Suprapubic skin (tissue), 4 donors: ENCODE measurements at places on chromosomes 7 and 10. TPM values are rescaled to one million over a fixed set of nuclear protein-coding genes. Genes with fewer than 3 reads are reported as not detected.

GRCh38 chr7:66699998-66700397 is 40.5 kb upstream of the RABGEF1 start:
- DNase-seq: no peak

The DLG5 gene
- total RNA-seq: 117 TPM

The GAD2 gene
- not detected for total RNA-seq

The MLXIPL gene
- total RNA-seq: 1.9 TPM

DNA sequence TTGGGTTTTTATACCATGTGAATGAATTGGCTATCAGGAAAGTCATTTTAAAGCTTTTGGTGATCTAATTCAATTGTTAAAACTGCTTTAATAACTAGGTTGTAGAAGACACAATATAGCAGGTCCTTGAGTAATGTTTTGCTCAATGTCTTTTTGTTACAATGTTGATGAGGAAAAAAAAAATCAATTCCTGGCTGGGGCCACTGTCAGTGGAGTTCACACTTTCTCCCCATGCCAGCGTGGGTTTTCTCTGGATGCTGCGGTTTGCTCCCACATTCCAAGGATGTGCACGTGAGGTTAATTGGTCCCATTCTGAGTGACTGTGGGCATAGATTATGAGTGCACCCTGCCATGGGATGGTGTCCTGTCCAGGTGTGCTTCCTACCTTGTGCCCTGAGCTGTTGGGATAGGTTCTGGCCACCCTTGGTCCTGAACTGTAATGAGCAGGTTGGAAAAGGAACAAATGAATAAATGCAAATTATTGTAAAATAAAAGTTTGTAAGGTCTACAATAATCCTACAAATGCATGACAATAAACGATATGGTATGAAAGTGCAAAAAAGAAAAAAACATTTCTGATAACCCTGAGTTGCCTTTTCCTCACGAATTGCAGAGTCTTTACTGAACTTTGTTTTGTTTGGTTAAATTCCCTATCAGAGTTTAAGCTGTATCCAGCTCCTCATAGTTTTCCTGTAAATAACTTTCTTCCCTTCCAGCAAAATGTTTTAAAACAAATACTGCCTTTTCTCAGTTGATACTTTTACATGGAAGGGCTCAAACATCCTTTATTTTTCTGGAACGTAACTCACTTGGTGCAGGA is 62.7 kb downstream of the AKR1C4 start:
- DNase-seq: no peak

- DNase-seq: no peak
These were observed 48.1 kb downstream of the PDLIM1 start for GRCh38 chr10:95242581-95243317.

GRCh38 chr10:127715249-127715648 is 21.7 kb upstream of the FOXI2 start:
- DNase-seq: no peak

GRCh38 chr7:8208816-8209215 is 53.2 kb downstream of the ICA1 start:
- DNase-seq: no peak

DNA sequence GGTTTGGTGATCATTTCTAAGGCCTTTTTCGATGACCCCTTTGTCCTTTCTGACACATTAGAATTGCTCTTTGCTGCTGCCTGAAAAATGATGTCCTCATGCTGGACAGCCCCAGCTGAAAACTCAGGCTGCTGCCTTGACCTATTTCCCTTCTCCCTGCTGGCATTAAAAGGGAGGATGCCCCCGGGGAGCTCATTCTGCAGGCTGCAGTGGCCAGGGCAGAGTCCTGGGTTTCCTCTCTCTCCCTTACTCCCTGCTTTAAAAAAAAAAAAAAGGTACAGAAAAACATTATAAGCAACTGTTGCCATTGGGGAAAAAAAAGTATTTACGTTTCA is 35.4 kb downstream of the LRRC4 start:
- DNase-seq: no peak

The CREB5 gene
- total RNA-seq: 6.2 TPM

The CYP26C1 gene
- total RNA-seq: not detected
